Cortex of kidney (tissue), 1 donor: ENCODE measurements at places on chromosomes 1 and 21.

DNA sequence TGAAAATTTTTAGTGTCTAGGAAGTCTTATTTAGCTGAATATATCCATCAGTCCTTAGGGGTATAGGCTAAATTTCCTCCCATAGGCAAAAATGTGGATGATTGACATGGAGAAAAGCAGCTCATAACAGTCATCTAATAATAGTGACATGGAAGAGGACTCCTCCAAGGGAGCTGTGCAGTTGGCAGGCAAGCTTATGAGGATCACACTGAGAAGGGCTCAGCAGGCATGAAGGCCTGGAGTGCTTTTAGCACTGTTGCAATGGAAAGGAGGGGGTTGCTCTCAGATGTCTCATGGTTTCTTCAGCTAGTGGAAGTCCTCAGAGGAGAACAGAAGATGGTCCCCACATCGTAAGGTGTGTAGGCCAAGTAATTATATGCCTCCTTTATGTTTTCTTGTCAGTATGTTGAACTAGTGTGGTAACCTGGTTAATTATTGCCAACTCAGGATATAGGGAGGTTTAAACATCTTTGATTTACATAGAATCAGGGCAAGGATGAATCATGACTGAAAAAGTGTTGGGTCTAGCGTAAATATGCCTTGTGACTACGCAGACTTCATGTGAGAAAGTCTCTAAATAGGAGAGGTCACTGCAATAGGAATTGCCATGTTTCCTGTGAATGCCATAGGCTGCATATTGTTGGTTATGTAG lies 18.9 kb downstream of the VN1R5 start:
- DNase-seq: no peak

DNA sequence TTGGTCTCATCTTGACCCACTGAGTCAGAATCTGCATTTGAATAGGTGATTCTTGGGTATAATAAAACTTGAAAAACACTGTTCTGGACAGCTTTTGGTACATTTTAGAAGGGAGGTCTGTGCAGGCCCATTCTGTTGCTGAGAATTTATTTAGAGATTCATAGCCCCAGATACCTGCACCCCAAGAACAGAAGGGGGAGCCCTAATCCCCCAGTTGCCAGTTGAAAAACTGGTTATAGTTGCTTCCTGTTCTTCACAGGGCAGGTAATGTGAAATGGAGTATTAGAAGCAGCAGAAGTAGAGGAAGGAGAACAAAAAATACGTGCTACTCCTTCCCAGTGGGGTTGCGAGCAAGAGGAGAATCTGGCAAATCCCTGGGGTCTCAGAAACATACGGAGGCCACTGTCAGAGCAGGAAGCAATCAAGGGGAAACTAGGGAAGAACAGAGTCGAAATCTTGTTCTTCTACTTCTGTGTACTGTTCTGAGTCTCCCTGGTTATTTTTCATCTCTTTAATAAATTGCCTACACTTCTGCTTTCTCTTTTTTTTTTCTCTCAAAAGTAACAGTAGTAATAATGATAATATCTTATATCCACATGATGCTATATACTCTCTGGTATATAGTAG lies 4.6 kb upstream of the CLCA2 start:
- no peak for DNase-seq

- DNase-seq: no peak
Measured at GRCh38 chr1:96918406-96918805, 196.8 kb downstream of the PTBP2 start.

DNA sequence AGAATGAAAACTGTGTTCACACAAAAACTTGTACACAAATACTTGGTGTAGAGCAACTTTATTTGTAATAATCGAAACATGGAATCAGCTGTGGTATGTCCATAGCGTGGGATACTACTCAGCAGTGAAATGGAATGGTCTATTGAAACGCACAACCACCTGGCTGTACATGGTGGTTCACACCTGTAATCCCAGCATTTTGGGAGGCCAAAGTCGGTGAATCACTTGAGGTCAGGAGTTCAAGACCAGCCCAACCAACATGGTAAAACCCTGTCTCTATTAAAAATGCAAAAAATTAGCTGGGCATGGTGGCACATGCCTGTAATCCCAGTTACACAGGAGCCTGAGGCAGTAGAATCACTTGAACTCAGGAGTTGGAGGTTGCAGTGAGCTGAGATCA lies 356.8 kb downstream of the RYR2 start:
- no peak for DNase-seq

- DNase-seq: no peak
Measured at GRCh38 chr21:43854773-43855633, 10.0 kb upstream of the AGPAT3 start.

DNA sequence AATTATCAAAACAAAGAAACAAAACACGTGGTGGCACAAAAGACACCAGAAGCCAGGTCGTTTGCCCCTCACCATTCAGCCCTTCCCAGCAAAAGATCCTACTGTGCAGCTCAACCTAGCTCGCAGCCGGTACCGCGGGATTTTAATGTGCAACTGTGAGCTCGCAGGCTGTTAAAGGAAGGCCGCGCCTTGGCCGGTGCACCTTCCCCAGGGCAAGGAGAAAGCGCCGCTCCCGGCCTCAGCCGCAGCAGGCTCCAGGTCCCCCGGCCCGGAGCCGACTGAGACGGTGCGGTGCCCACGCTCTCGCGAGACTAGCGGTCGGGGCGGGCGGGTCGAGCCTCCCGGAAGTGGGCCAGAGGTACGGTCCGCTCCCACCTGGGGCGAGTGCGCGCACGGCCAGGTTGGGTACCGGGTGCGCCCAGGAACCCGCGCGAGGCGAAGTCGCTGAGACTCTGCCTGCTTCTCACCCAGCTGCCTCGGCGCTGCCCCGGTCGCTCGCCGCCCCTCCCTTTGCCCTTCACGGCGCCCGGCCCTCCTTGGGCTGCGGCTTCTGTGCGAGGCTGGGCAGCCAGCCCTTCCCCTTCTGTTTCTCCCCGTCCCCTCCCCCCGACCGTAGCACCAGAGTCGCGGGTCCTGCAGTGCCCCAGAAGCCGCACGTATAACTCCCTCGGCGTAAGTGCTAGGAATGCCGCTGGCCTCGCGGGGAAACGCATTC lies at the start of gene AGL:
Gene AGL (plus strand): TSS at position 618 of the 715 bp plus-strand sequence. CDS start 682 bp downstream, outside the sequence.
- no peak for DNase-seq

- DNase-seq: no peak
Measured at GRCh38 chr1:160370561-160371345, 3.9 kb downstream of the NHLH1 start.

GRCh38 chr21:16751695-16752474 lies 761.0 kb upstream of the CXADR start:
- no peak for DNase-seq

DNA sequence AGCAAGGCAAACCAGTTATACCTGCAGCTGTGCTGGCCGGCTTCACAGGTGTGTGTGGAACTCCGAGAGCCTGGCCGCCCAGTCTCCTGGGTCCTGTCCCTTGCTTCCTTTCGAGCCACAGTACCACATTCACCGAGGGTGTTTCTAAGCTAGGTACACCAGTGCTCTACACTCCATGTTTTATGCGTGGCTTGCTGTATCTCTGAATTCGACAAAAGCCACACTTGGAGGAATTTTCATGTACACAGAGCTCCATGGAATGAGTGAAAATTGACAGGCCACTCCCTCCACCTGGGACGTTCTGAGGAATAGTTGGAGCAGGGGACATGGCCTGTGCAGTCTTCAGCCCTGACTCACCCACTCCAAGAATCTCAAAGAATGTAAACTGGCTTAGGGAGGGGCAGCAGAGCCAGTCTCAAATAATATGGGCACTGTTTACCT lies 14.0 kb downstream of the ETS2 start:
- no peak for DNase-seq

DNA sequence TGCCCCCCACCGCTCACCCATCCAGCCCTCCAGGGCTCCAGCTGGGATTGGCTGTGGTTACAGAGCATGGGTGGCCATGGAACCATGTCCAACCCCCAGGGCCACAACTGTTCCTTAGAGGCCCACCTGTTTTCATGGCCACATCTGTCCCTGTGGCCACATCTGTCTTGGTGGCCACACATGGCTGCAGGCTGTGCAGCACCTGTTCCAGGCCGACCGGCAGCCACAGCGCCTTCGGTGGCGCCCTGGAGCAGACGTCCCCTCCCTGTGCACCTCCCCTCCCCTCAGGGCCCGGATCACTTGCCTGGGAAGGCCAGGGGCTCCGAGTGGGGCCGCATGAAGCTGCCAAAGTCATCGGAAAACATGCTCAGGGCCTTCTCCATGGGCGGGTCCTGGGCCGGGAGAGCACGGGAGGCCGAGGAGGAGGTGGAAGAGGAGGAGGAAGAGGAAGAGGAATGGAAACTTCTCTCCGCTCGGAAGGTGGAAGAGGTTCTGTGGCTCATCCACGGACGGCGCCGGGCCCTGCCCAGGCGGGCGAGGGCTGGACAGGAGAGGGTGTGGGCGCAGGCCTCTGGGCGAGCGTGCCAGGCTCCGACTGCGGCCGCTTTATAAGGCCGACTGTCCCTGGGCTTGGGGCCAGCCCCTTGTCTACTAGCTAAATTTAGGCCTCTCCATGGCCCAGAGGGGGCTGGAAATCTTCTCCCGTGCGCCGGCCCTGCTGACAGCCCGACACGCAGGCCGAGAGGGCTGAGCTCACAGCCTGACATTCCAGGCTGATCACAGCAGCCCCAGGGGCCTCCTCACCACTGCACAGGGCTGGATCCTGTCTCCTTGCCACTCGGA lies at the start of gene HSPB7:
Gene HSPB7 (minus strand): TSS at position 583 of the 843 bp plus-strand sequence. CDS start 80 bp downstream, at position 503.
- DNase-seq: no peak

GRCh38 chr1:196797891-196798290 lies 21.6 kb upstream of the CFHR1 start:
- DNase-seq: no peak

- DNase-seq: no peak
Measured at GRCh38 chr21:33659568-33659949, 17.3 kb downstream of the ITSN1 start.

DNA sequence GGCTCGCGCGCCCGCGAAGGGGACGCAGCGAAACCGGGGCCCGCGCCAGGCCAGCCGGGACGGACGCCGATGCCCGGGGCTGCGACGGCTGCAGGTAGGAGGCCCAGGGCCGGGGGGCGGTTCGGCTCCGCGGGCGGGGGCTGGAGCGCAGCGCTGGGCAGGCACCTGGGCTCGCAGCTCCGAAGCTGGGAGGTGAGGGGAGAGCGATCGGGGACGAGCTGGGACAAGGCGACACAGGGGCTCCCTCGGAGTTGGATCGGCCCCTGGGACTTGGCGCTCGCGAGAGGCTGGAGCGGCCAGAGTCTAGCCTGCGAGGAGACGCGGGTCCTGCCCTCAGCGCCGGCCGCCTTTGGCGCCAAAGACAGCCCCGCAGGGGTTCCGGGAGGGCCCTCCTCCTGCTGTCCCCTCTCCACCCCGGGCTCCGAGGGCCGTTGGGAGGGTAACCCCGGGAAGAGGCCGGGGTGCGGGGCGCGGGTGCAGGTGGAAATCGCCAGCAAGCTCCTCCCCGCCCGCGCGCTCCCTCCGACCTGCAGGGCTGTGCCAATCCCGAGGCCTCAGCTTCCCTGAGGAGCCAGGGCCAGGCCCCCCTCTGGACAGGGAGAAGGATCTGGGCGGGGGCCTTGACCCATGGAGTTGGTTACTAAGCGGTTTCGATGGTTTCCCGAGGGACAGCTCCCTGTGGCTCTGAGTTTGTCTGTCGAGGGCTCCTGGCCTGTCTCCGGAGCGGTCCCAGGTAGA lies 401 bp downstream of the TP73 start:
- DNase-seq: no peak

DNA sequence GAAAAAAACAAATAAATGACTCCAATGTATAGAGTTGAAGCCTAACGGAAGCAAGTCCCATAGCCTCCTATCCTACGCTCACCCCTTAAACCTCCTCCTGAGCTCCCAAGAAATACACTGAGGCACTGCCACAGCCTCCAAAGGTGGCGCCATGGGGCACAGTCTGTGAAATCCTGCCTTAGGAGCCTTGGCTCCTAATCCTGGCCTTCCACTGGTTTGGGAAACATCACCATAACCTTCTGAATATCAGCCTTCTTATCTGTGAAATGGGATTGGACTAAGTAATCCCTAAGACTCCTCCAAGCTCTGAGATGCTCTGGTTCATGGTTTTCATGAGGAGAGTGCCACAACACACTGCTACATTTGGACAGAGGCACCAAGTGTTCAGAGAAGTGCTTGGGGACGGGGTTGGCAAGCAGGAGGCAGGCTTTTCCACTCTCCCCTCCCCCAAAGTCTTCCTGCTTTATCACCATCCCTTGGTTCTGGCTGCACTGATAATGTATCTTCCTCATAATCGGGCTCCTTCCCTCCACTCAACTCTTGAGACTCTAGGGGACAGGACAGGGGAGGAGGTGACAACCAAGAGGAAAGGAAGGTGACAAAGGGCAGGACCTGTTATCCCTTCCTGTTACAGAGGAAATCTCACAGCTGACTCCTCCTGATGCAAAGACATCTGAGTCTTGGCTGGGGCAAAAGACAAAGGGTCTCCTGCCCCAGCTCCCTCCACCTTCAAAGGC lies 2.7 kb downstream of the SLAMF7 start:
- DNase-seq: no peak

DNA sequence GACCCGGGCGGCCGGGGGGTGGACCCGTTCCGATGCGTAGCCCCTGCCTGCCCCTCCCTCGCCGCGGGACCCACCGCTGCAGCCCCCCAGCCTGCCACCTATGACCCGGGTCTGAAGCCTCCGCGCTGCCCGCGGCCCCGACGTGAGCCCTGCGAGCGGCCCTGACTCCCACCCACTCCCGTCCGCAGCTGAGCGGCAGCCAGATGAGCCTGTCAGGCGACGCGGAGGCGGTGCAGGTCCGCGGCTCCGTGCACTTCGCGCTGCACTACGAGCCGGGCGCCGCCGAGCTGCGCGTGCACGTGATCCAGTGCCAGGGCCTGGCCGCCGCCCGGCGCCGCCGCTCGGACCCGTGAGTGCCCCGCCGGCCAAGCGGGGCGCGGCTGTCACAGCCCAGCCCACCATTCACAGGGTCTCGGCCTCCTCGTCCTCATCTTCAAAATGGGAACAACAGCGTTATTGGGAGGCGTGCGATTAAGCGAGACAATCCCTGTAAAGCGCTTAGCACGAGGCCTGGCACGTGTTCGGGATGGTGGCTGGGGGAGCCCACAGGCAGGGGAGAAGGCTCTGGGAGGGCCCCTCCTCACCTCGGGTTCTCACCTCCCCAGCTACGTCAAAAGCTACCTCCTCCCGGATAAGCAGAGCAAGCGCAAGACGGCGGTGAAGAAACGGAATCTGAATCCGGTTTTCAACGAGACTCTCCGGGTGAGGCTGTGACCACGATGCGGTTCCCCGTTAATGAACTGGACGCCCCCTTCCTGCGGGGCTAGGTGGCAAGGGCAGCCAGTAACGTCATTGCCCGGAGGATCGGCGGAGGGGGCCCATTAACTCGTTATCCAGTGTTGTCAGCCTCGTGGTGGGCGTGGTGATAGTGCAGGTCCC lies 8.2 kb downstream of the SYTL1 start:
- DNase-seq: no peak

GRCh38 chr1:14103878-14104430 lies 404.0 kb downstream of the PRDM2 start:
- no peak for DNase-seq
